HuH-7.5 (cell line): ENCODE measurements at places on chromosomes 6 and 20.

DNA sequence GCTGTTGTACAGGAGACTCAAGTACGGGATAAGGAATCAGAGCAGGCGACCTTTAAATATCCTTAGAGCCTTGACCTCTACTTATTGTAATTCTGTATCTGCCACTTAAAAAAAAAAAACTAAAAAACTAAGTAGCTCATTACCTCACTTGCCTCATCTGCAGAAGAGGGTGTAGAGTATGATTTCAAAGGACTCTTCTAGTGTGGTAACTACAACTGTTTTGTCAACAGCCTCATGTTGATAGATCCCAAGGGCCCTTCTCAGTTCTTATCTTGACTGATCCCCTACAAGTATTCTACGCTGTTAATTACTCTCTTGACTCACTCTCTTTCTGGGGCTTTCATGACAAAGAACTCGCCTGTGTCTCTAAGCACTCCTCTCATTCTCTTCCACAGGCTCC is 16.7 kb upstream of the PDYN start:
- DNase-seq, result no peak

DNA sequence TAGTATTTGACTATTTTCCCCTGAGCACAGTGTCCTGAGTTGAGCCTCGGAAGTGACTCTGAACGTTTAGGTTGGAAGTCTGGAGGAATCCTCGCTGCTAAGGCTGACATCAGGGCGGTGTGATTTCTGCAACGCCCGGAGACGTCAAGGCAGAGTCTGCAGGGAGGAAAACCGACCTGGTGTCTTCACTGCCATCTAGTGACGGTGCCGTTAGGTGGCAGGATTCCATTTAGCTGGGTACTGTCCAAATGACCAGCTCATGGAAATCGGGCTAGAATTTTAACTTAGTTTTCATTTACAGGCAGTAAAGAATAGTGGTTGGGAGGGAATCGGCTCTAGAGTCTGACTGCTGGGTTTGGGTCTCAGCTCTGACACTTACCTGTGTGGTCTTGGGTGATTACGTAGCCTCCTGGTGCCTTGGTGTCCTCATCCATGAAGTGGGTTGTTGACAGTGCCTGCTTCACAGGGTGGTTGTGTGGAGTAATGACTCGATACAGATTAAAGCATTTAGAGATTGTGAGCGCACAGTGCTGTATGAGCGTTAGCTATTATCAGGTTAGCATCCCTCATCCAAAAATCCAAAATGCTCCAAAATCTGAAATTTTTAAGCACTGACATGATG is 35.0 kb downstream of the FOXF2 start:
- DNase-seq, result peak; percentile 52

DNA sequence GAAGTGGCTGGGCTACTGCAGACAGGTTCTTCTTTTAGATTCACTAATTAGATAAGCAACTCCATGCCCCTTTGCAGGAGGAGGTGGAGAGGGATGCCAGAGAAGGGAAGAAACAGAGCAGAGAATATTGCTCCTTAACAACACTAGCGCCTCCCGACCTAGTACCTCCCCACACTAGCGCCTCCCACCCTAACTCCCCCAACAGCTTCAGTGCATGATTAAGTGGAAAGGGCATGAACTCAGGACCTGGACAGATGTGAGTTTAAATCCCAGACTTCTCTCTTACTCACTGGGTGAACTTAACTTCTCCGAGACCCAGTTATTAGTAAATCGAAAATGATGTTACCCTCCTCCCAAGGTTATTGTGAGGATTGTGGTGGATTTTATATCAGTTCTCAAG is 25.7 kb downstream of the STX11 start:
- no peak for DNase-seq

DNA sequence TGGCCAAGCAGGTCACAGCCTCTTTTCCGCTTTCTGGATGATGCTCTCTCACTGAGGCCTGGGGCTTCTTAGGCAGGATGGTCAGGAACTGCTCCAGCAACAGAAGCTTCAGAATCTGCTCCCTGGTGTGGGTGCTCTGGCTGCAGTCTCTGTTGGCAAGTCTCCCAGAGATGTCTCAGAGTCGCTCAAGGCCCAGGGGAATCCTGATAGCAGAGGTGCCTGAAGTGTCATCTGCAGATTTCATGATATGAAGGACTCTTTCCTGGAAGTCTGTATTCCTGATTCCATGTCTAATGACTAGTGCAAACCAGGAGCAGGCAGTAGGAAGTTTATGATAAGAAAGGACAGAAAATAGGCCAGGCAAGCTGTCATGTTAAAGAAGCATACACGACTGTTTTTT is 20.3 kb downstream of the ZSCAN31 start:
- DNase-seq, result no peak
